NCI-H524 (cell line): ENCODE measurements at places on chromosomes 6 and 20.

- DNase-seq = no peak
These were observed 24.4 kb downstream of the ANGPT4 start for GRCh38 chr20:891706-892080.

DNA sequence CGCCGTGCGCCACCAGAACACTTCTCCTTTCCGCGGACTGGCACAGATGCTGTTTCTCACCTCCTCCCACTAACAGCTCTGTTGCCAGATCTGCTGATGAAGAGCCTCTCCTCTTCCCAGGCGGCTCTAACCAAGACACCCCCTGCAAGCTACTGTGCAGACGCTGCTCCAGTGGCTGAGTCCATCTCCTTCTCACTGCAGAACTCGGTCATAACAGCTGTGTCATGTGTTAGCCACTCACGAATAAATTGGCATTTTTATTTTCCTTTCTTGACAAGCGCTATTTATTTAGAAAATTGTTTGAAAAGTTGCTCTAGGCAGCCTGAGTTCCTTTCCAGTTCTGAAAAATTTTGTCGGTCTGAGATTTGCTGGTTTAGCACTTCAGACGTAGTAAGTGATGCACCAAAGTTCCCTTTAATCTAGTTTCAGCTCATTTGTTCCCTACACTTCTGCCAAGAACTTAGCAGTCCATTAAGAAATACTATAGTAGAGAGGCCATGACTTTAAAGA, 12.8 kb upstream of the PLEKHG1 start:
- no peak for DNase-seq

GRCh38 chr6:55299286-55299985, 27.8 kb upstream of the GFRAL start:
- peak; percentile 8 for DNase-seq

DNA sequence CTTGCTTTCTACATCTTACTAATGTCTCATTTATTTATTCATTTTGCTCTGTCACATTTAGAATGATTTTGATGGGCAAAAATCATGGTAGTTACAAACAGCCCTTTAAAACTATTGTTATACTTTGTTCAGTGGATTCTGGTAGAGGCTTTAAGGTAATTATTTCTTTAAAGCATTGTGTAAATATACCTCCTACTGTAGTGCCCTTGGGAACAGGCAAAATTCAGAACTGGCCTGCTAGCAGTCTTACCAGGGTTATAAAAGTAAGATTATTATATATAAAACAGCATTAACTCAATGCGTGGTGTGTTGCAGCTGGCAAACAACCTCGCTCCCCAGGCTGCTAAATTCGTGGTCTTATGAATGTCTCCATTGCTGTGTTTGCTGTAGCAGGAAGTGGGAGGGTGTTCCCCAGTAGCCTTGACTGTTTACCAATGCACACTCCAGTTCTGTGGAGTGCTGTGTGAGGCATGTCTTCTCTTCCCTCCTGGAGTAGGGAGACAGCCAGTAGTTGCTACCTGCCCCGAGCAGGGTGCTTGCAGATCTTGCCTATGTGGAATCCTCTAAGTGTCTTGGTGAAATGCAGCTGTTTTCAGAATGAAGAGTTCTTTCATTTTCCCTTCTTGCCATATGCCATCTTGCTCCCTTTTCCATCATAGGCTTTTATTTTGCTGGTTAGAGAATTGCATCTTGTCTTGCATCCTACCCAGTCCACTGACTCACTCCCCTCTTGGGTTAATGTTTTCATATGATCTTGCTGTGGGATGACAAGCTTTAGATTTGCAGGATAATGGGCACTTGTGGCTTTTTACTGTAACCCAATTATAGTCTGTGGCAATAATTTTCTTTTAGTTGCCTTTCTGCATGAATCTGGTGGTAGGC, 45.3 kb downstream of the IGF2R start:
- DNase-seq = no peak

- DNase-seq = peak; percentile 88
These were observed 987 bp upstream of the QKI start for GRCh38 chr6:163413345-163414116.

DNA sequence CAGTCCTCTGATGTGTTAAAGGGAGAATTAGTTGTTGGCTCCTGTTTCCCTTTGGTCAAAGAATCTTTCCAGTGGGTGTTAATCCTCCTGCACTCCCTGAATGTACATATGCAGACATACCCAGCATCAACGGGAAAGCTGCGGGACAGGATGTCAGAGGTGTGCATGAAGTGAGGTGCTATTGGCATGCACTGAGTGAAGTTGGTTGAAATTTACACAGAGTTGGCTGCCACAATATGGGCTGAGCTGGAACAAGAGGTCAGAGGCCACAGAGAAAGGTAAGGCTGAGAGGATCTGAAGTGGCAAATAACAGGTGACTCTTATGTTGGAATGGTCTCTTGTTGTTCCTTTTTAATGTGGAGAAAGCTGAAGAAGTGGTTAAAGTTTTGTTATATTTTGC, 82.7 kb upstream of the AKIRIN2 start:
- no peak for DNase-seq

- DNase-seq = no peak
These were observed 6.2 kb downstream of the C20orf204 start for GRCh38 chr20:64042054-64042781.

- no peak for DNase-seq
These were observed 138.2 kb downstream of the BMP7 start for GRCh38 chr20:57128044-57128757.

GRCh38 chr6:127332383-127332961, 10.9 kb downstream of the ECHDC1 start:
- no peak for DNase-seq

- no peak for DNase-seq
These were observed at the start of gene BTN1A1 for GRCh38 chr6:26500102-26500501. TSS of gene BTN1A1 (plus strand) at chr6:26500303. CDS start at chr6:26501287, 984 bp downstream.

- no peak for DNase-seq
These were observed 8.0 kb upstream of the BCAS1 start for GRCh38 chr20:54078296-54078984.

GRCh38 chr6:156808287-156808686, 31.1 kb downstream of the ARID1B start:
- DNase-seq = peak; percentile 50

GRCh38 chr20:58715801-58716475, 23.3 kb downstream of the NPEPL1 start:
- DNase-seq = no peak

- no peak for DNase-seq
These were observed 212.8 kb downstream of the ZMYND8 start for GRCh38 chr20:47143657-47144056.

GRCh38 chr20:17896193-17896723, 72.3 kb downstream of the SNX5 start:
- no peak for DNase-seq

DNA sequence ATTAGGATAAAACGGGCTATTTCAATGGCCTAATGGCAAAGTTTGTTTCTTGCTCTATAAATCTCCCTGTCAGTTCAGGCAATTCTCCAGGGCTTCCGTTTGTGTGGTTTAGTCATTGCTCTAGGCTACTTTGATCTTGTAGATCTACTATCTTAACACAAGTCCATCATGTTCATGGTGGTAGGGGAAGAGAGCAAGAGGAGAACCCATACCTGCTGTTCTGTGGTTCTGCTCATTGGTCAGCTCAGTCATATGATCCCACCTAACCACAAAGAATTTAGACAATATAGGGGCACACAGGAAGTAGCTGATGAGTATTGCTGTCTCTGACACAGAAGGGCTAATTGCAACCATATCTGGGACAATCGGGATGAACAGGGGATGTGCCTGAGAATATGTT, 4.9 kb upstream of the DEK start:
- DNase-seq = no peak

- DNase-seq = no peak
These were observed 705.4 kb downstream of the RFPL4B start for GRCh38 chr6:113052506-113052905.

- no peak for DNase-seq
These were observed 4.1 kb upstream of the RAB23 start for GRCh38 chr6:57226221-57226620.

DNA sequence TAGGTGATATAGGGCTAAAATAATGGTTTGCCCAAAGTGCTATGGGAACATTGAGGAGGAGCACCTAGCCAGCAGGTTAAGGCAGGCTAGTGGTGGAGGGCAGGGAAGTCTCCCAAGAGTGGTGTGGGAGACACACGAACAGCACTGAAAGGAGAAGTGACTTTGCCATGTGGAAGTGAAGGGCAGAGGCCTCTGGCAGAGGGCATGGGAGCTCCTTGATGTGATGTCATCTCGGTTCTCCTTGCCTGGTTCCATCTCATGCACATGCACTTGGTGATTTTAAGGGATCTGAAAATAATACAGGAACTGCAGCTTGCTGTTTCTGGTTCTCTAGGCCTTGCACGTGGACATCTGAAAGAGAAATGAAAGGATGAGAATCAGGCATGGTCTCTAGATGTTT, 4.7 kb upstream of the MAP3K4 start:
- DNase-seq = no peak

GRCh38 chr20:46831633-46832011, 63.0 kb upstream of the EYA2 start:
- DNase-seq = no peak

DNA sequence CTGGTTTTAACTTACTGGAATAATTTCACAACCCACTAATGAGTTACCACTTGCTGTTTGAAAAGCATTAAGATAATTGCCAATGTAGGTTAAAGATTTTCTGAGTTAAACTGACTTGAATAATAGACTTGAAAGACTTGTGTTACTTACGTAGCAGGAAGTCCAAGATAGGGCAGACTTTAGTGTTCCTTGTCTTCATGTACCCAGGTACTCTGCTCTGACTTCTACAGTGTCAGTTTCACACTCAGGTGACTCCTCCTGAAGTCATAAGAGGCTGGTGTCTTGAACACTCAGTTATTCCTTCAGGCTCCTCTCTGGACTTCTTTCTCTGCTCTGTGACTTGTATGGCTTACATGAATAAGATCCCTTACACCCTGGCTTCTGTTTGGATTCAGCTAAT, 76.3 kb upstream of the SGK1 start:
- DNase-seq = no peak

DNA sequence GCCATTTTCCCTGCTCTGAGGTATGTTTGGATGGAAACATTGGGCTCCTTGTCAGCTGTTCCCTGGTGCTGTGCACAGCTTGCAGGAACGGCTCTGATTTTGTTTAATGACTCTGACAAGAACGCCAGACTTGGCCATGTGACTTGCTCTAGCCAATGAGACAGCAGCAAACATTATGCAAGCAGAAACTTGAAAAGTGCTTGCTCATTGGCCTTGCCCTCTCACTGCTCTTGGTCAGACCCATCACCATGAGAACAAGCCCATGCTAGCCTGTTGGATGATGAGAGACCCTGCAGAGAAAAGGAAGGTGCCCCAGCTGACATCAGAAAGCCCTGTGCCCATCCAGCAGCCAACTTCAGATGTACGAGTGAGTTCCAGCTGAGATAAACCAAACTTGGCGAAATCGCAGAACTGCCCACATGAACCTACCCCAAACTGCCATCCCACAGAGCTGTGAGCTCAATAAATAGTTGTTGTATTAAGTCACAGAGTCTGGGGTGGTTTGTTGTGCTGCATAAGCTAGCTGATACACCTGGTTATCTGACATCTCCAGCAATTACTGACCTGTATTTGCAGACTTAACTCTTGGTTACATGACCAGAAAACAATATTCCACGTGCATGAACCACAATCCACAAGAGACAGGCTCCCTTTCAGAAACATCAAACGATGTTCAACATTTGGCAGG, 96.9 kb downstream of the JPH2 start:
- DNase-seq = peak; percentile 31

- no peak for DNase-seq
These were observed 31.3 kb downstream of the GPRC6A start for GRCh38 chr6:116797585-116797984.

- DNase-seq = no peak
These were observed 39.0 kb downstream of the CD40 start for GRCh38 chr20:46157076-46157592.

- DNase-seq = no peak
These were observed 875.9 kb downstream of the HACE1 start for GRCh38 chr6:103983860-103984259.

DNA sequence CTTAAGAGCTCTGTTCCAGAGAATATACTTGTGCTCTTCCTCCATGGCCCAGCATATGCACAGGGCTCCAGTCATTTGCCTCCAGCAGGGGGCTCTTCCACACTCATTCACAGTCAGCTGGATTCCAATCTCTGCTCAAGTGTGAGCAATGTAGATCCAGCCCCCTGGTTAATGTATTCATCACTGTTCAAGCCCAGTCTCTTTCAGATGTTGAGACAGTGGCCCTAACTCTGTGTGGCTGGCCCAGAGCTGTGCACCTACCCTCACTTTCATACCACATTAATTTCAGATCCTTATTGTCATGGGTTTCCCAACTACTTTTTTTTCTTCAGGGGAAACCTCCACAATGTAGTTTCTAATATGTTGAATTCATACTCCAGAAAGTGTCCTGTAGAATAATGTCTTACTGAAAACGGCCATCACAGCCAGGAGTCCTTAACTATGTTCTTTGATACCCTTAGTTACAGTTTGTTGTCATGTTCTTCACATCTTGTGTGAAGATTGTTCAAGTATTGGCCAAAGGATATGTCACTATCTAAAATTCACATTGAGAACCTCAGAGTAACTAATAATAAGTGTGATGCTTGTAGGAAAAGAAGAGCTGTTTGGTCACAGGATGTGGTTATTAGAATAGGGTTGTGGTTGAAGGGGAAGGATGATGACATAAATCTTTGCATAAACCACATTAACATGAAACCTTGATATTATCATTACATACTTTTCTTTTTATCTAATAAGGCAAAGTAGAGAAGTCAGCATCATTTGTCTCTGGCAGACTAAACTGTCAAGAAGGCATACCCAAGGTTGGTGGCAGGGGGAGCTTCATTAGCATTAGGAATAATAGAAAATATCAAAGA, 14.4 kb upstream of the HLA-DQA1 start:
- DNase-seq = peak; percentile 0

DNA sequence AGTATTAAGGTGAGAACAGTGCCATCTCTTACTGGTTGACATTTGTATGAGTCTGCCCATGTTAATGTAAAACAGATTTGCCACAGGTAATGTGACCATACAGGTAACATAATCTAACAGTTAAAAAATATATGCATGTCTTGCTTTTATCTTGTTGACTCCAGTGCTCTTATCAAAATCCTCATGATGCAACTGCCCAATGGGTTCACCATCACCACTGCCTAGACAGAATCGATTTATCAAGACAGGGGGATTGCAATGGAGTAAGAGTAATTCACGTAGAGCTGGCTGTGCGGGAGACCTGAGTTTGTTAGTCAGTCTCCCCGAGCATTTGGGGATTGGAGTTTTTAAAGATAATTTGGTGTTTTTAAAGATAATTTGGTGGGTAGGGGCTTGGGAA, 19.2 kb downstream of the SNX9 start:
- no peak for DNase-seq

GRCh38 chr20:34970846-34971560, 15.3 kb downstream of the MYH7B start:
- DNase-seq = no peak
